ENCODE measurements at places on chromosomes 16 and 17.

DNA sequence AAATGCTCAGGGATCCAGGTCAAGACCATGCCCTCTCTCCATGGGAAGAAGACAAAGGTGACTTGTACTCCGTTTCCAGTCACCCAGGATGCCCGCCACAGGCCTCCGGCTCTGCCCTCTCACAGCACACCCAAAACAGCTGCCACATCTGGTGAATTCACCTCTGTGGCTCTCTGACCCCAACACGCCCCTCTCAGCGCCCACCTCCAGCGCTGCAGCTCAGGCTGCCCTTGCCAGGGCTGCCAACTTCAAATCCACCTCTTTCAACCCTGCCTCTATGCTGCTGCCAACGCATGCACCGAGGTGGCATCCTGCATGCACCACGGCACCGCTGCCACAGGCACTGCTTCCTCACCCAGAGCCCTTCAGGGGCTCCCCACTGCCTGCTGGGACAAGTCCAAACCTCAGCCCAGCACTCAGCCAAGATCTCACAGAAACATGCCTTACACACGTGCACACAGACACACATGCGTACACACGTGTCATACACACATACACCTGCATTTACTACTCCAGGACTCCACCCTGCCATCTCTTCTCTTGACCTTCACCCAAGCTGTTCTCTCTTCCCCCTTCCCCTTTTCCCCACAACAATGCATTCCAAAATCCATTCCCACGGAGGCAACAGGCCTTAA, 7.5 kb downstream of the HID1 start:
- DNase-seq = no peak

GRCh38 chr16:31532896-31533295, 5.2 kb downstream of the AHSP start:
- DNase-seq = no peak

- no peak for DNase-seq
Measured at GRCh38 chr17:30086896-30087295, 29.7 kb upstream of the NSRP1 start.

DNA sequence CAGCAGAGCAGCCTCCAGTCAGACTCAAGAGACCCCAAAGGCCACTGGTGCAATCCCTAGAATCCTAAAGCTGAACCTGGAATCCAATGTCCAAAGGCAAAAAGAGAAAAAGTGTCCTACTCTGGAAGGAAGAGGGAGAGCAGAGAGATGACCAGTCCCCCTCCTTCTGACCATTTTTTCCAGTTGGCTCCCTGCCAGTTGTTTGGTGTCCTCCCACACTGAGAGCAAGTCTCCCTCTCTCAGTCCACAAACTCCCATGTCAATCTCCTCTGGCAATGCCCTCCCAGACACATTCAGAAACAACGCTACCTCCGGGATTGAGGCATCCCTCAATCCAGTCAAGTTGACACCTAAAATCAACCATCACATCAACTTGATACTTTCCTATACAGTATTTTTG, 4.3 kb upstream of the CLEC19A start:
- DNase-seq = no peak

DNA sequence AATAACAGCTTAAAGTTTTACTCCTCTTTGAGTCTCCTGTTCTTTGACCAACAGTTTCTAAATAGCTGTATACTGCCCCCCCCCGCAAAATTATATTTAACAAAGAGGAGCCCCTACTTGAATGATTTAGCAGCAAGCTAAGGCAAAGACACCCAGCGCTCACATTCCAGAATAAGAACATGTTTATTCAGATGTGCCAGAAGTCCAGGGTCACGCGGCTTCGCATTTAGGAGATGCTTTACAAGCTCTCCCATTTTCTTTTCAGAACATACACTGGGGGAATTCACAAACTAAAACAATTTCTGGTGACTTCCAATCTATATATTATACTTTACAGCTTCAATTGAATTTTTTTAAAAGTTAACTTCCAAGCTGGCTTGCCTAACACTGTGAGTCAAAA, 5.3 kb downstream of the PLD6 start:
- no peak for DNase-seq

GRCh38 chr17:17496189-17497064, at the start of gene RASD1:
TSS of gene RASD1 (minus strand) at chr17:17496395. CDS start at chr17:17496181, 214 bp downstream.
- peak; percentile 87 for DNase-seq

GRCh38 chr16:64453646-64454045, 668.2 kb downstream of the CDH11 start:
- no peak for DNase-seq

DNA sequence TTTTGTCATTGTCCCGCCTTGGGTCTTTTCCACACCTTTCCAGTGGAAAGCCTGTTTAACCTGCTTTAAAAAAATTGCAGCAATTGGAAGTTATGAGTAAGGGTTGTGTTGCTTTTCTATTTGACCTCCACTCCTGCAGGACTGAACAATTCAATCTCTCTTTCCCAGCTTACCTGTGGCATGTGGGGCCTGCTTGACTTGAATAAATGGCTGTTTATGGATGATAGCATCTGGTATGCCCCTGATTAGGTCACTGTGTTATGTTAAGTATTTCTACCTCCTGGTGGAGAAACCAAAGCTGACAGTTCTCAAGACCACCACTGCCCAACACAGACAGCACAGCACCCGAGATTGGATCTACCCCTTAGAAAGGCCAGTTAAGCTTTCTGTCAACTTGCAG, 64.8 kb upstream of the NOG start:
- DNase-seq = no peak

DNA sequence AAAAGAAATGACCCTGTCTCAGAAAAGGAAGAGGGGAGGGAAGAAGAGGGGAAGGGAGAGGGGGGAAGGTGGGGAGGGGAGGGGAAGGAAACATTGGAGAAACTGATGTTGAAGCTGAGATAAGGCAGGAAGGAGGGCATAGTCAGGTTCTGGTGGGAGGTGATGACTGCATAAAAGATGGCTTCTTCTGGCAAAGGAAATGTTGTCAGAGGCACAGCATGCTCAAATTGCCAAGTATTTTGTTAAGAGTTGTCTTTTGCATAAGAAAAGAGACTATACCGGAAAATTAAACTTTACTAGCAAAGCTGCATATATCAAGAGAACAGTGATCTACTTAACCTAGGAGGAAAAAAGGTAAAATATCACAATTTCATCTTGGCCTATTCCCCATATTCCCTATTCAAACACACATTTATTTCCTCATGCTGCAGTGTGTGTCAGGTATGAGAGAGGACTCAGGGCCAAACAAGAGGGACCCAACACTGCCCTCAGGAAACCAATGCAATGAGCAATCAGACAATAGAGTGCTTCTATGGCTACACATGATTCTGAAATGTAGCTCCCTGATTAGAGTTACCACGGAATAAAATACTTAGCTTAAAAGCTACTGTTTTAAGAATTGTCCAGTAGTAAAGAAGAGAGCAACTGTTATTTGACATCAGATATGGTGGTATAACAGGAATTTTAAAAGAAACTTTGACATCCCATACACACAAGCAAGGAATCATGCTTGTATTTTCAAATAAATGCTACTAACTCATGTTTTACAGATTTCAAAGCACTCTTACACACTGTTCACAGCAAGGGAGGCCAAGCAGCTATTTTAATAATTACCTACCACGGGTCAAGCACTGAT, 80.9 kb downstream of the PARN start:
- DNase-seq = no peak

- DNase-seq = peak; percentile 58
Measured at GRCh38 chr17:56111706-56112485, 41.4 kb upstream of the ANKFN1 start.
